Activated CD8-positive, alpha-beta memory T cell treated with anti-CD3 and anti-CD28 coated beads, Interleukin-2, amount 10 ng/mL, durations not matched to agents 7 days and 5 days (primary cell): ENCODE measurements at places on chromosomes 3 and 15. TPM values are rescaled to one million over a fixed set of nuclear protein-coding genes. Genes with fewer than 3 reads are reported as not detected.
A peak's percentile ranks its signal among the peaks of the same experiment; 100 is the strongest.

LRRK1 gene
- total RNA-seq: 1.9 TPM

CHP1 gene
- 47.5 TPM for total RNA-seq

KNL1 gene
- 75.0 TPM for total RNA-seq

DNA sequence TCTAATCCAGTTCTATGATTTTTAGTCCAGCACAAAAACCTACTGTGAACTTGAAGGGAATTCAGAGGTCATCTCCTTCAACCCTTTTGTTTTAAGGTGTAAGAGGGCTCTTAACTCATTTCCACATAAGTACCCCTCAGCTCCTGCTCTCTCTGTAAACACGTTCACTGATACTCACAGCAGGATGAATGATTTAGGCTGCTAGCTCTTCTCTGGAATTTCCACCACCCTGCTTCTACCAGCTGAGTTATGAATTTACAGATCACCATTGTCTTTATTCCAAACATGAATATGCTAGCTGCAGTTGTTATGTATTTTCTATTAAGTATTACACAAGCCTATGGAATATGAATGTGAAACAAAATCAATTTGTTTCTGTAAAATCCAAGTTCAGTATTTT lies 101.3 kb upstream of the NANOGP8 start:
- no peak overlapping the region for H3K27ac ChIP-seq
- DNase-seq: no peak
- H3K36me3 ChIP-seq: no peaks in the 10 kb centered on the region

DNA sequence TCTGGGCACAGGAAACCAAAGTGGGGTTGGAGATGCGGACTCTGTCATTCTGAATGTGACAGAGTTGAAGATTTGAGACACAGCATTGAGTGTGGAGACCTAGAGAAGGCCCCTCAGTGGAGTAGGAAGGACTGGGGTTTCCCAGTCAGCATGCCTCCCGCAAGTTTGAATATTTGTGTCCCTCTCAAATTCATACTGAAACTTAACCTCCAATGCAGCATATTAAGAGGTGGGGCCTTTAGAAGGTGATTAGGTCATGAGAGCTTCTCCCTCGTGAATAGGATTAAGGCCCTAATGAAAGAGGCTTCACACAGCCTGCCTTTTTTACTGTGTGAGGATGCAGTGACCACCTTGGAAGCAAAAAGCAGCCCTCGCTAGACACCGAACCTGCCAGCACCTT lies 8.0 kb downstream of the HDDC3 start:
- peak overlapping the region; percentile 21 for H3K4me3 ChIP-seq
- H3K27me3 ChIP-seq: no peaks in the 10 kb centered on the region
- H3K36me3 ChIP-seq: peaks cover 30% of the 10 kb centered on the region
- peak overlapping the region; percentile 89 for H3K27ac ChIP-seq

DNA sequence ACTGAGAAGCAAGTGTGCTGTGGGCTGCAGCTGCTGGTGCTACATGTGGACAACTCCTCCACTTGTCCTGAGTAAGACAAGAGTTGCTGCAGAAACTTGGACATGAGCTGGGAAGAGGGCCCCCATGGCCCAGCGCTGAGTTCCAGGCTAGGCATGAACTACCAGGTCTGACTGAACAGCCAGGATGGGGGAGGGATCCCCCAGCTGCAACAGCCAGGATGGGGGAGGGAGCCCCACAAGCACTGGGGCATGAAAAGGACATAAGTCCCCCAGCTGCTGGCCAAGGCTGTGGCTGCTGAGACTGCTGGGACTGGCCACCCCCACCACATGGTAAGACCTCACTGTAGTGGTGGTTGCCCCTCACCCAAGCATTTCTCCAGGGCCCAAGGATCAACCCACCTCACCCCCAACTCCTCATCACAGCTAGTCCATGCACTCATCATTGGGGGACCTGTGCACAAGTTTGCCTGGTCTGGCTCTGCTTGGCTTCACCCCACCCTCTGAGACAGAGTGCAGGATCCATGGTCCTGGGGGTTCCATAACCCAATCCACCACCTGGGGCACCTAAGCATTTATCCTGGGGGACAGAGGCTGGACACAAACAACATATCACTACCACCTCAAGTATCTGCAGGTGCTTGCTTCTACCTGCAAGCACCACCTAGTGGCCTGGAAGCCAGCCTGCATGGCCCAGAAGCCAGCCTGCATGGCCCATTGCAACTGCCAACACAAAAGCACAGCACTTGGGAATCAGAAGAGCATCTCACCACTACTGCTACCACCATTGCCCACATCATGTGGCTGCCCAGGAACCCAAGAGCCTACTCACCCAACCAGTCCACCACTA lies 84.5 kb upstream of the STT3B start:
- peaks cover 11% of the 10 kb centered on the region for H3K4me1 ChIP-seq
- no peak overlapping the region for H3K27ac ChIP-seq
- peaks cover 7% of the 10 kb centered on the region for H3K36me3 ChIP-seq
- no peaks in the 10 kb centered on the region for H3K27me3 ChIP-seq
- no peak overlapping the region for H3K4me3 ChIP-seq
- DNase-seq: peak; percentile 46

GRCh38 chr15:90851940-90852339 lies 16.4 kb upstream of the FURIN start:
- DNase-seq: peak; percentile 90
- H3K36me3 ChIP-seq: peaks cover 31% of the 10 kb centered on the region
- H3K4me1 ChIP-seq: peaks cover 83% of the 10 kb centered on the region
- peak overlapping the region; percentile 60 for H3K4me3 ChIP-seq
- H3K27me3 ChIP-seq: no peaks in the 10 kb centered on the region

DNA sequence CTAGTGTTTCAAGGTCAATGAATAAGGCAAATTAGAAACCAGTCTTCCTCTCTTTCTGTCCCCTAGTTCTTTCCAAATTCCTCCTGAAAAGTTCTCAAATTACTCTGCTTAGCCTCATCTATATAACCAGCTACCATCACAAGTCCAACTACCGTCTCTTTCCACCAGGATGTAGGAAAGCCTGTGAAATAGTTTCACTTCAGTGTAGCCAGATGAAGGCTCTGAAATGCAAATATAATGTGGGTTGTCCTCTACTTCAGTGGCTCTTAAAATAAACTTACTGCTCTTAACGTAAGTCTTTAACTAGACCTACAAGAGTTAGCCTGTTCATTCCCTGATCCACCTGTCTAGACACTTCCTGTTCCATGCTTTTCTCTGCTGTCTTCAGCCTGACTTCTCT lies 827.7 kb downstream of the ROBO1 start:
- no peaks in the 10 kb centered on the region for H3K27me3 ChIP-seq
- no peak overlapping the region for H3K4me3 ChIP-seq
- H3K4me1 ChIP-seq: no peaks in the 10 kb centered on the region
- no peak overlapping the region for H3K27ac ChIP-seq
- DNase-seq: no peak
- no peaks in the 10 kb centered on the region for H3K36me3 ChIP-seq

DNA sequence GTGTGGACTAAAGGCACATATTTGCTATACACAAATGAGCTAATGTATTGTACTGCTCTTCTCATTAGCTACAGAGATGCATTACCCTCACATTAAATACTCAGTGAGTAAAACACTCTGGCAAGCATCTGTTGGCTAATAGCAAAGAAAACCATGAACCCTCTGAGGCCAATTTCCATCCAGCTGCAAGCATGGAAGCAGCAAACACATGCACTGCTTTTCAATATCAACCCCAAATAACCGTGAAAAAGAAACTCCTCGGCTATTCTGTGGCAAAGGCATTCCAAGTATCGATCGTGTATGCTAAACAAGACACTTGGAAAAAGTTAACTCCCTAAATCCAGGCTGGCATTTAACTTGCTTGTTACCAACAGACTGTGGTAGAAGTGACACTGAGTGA lies 67.0 kb downstream of the PEAK1 start:
- DNase-seq: no peak
- H3K36me3 ChIP-seq: no peaks in the 10 kb centered on the region
- no peak overlapping the region for H3K4me3 ChIP-seq

DNA sequence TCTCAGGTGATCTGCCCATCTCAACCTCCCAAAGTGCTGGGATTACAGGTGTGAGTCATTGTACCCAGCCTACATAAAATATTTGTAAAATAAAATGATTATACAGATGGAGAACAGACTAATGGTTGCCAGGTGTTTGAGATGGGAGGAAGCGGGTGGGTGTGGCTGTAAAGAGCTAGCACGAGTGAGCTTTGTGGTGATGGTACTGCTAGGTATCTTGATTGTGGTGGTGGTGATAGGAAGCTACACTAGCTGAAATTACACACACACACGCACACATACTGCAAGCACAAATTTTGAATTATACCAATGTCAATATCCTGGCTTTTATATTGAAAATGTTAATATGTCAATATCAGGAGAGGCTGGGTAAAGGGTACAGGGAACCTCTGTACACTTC lies 5.4 kb downstream of the PGPEP1L start:
- no peak for DNase-seq
- no peak overlapping the region for H3K4me3 ChIP-seq
- no peaks in the 10 kb centered on the region for H3K36me3 ChIP-seq
- no peak overlapping the region for H3K27ac ChIP-seq
- peaks cover 2% of the 10 kb centered on the region for H3K27me3 ChIP-seq

- no peak overlapping the region for H3K27ac ChIP-seq
- no peak for DNase-seq
- H3K36me3 ChIP-seq: no peaks in the 10 kb centered on the region
- H3K27me3 ChIP-seq: no peaks in the 10 kb centered on the region
- H3K4me3 ChIP-seq: no peak overlapping the region
These were observed 57.3 kb upstream of the PLSCR4 start for GRCh38 chr3:146308222-146308621.

GRCh38 chr15:35374661-35375060 lies 171.3 kb downstream of the DPH6 start:
- H3K27me3 ChIP-seq: no peaks in the 10 kb centered on the region
- no peak overlapping the region for H3K27ac ChIP-seq
- no peak overlapping the region for H3K4me3 ChIP-seq
- H3K36me3 ChIP-seq: peaks cover 8% of the 10 kb centered on the region
- H3K4me1 ChIP-seq: no peaks in the 10 kb centered on the region
- no peak for DNase-seq
